ENCODE measurements at places on chromosomes 2 and 18. TPM values are rescaled to one million over a fixed set of nuclear protein-coding genes. Genes with fewer than 3 reads are reported as not detected.

Gene OTOS
- total RNA-seq: not detected

Gene UGT1A8
- not detected for total RNA-seq

Gene HYCC2
- 31.9 TPM for total RNA-seq

Gene CAPN14
- 0.35 TPM for total RNA-seq

Gene FSHR
- total RNA-seq: not detected

Gene HSBP1L1
- 9.0 TPM for total RNA-seq

DNA sequence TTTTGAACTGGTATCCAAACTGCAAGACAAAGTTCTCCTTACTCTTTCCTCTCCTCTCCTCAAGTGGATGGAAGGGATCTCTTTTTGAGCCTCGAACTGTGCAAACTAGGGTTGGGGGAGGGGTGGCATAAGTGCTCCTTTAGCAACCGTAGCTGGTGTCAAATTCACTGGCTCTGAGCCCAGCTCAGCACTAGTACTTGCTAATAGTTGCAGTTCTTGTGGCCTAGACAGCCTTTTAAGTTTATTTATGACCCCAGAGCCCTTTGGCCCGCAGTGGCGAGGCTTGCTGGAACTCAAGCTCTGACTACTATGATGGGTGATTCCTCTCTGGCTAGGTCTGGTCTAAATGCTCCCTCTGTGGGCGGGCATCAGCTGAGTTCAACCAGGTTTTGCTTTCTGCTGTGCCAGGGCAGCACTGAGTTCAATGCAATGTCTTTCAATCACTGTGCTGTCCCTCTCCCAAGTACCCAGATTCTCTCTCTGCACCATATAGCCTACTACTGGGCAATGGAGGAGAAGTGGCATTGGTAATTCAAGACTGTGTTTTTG lies 528.4 kb upstream of the SYT4 start:
- no peak for DNase-seq

GRCh38 chr2:215417400-215417951 lies 18.4 kb downstream of the FN1 start:
- DNase-seq: no peak

DNA sequence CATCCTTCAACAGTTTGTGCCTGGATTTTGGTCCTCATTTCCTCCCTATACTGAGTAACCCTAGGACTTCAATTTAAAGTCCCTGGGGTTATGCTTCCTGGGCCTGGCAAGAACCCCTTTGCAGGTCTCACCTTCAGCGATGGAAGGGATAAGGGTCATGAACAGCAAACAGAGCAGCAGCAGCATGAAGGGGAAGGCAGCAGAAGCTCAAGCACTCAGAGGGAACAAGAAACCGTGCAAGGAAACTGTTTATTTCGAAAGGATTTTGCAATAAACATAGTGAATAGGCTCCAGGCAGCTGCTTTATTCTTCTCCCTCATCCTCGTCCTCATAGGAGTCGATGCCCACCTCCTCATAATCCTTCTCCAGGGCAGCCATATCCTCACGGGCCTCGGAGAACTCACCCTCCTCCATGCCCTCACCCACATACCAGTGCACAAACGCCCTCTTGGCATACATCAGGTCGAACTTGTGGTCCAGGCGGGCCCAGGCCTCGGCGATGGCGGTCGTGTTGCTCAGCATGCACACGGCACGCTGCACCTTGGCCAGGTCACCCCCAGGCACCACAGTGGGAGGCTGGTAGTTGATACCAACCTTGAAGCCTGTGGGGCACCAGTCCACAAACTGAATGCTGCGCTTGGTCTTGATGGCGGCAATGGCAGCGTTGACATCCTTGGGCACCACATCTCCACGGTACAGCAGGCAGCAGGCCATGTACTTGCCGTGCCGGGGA lies 2.8 kb upstream of the TUBA4B start:
- no peak for DNase-seq

DNA sequence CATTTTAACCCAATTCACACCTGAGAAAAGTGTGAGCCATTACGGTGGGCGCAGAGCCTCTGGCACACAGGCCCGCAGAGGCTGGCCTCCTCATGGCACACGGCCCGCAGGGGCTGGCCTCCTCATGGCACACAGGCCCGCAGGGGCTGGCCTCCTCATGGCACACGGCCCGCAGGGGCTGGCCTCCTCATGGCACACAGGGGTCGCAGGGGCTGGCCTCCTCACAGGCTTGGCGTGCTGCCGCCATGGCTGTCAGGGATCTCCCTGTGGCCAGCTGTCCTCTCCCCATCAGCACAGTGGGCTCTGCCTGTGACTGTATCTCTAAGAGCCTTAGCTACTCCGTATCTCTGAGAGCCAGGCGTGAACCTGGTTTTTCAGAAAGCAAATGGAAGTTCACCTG lies 24.6 kb downstream of the ANO7 start:
- no peak for DNase-seq

DNA sequence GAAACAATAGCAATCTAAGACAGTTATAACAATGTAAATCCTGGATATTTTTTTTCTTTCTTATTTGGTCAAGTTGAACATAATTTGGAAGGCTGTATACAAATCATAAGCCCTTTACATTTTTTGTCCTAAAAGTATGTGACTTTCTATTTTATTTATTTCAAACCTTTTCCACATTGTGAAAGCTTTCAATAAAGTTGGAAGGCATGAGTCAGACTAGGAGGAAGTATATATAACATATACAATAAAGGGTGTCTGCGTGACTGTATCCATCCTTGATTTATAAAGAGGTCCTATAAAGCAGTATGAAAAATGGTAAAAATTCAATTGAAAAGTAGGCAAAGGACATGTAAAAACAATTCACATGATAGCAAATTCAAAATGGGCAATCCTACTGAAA lies 44.4 kb downstream of the CRACDL start:
- DNase-seq: no peak

- DNase-seq: no peak
Observed at GRCh38 chr18:12049978-12050811, 43.4 kb upstream of the ANKRD62 start.

- no peak for DNase-seq
Observed at GRCh38 chr18:72867746-72868584, at the start of gene NETO1. Gene NETO1 (minus strand): TSS chr18:72867987. CDS start chr18:72867291, 696 bp downstream.

GRCh38 chr2:214379227-214379626 lies 31.6 kb upstream of the VWC2L start:
- no peak for DNase-seq
